Thoracic aorta (tissue), 2 donors: ENCODE measurements at places on chromosomes 12 and 14. TPM values are rescaled to one million over a fixed set of nuclear protein-coding genes. Genes with fewer than 3 reads are reported as not detected.

EML1 gene
- total RNA-seq, result 55.1 TPM

ALX1 gene
- total RNA-seq, result not detected

FZD10 gene
- total RNA-seq, result 0.68 TPM

CLEC4A gene
- 5.1 TPM for total RNA-seq

HRK gene
- total RNA-seq, result not detected

RPL10L gene
- not detected for total RNA-seq

POLE2 gene
- 0.27 TPM for total RNA-seq

PLEKHH1 gene
- total RNA-seq, result 3.8 TPM

VDR gene
- 6.8 TPM for total RNA-seq

AMN gene
- not detected for total RNA-seq

SGPP1 gene
- 24.6 TPM for total RNA-seq

SARNP gene
- 49.2 TPM for total RNA-seq

C12orf50 gene
- total RNA-seq, result not detected

KLRC3 gene
- total RNA-seq, result 0.68 TPM

BHLHE41 gene
- 7.5 TPM for total RNA-seq

- H3K27me3 ChIP-seq, result no peaks in the 10 kb centered on the region
- peak within 1 kb of the TSS; percentile 92 for H3K27ac ChIP-seq
- peak; percentile 11 for DNase-seq
- H3K4me3 ChIP-seq, result peak within 1 kb of the TSS; percentile 99
- no peaks in the 10 kb centered on the region for H3K4me1 ChIP-seq
Measured at GRCh38 chr12:79690638-79691510, at the start of gene PAWR. Gene PAWR, minus strand, starts transcription at chr12:79690964. Its CDS starts 720 bp downstream, at chr12:79690244.

DNA sequence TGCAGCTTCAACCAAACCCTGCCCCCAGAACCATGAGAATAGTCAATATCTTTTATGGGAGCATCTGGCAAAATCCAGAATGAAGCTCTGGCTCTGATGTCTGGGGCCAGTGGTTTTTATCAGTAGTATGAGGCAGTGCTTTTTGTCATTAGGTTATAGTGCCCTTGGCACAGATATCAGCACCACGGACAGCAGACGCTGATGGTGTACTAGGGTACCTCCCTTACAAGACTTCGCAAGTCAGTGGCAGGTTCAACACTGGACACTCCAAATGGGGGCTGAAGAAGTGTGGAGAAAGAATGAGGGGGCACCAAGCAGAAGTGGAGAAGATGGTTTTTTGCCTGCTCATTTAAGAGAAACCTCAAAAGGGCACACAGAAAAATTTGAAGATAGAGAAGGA, 68.2 kb upstream of the E2F7 start:
- H3K4me3 ChIP-seq, result no peak overlapping the region
- DNase-seq, result no peak
- H3K4me1 ChIP-seq, result no peaks in the 10 kb centered on the region
- H3K27me3 ChIP-seq, result no peaks in the 10 kb centered on the region
- no peaks in the 10 kb centered on the region for H3K36me3 ChIP-seq

GRCh38 chr12:3238196-3238595, 161.0 kb downstream of the TSPAN9 start:
- peaks cover 27% of the 10 kb centered on the region for H3K4me1 ChIP-seq
- no peak overlapping the region for H3K27ac ChIP-seq
- DNase-seq, result no peak
- H3K36me3 ChIP-seq, result no peaks in the 10 kb centered on the region
- H3K4me3 ChIP-seq, result no peak overlapping the region

GRCh38 chr12:100959481-100959880, 164.9 kb downstream of the ANO4 start:
- no peak for DNase-seq
- H3K27ac ChIP-seq, result no peak overlapping the region
- peaks cover 27% of the 10 kb centered on the region for H3K4me1 ChIP-seq
- no peaks in the 10 kb centered on the region for H3K27me3 ChIP-seq
- no peaks in the 10 kb centered on the region for H3K36me3 ChIP-seq
- H3K4me3 ChIP-seq, result no peak overlapping the region

GRCh38 chr12:75984577-75985182, 46.9 kb downstream of the PHLDA1 start:
- peaks cover 25% of the 10 kb centered on the region for H3K4me1 ChIP-seq
- H3K27me3 ChIP-seq, result no peaks in the 10 kb centered on the region
- no peak overlapping the region for H3K27ac ChIP-seq
- no peaks in the 10 kb centered on the region for H3K36me3 ChIP-seq
- no peak for DNase-seq

- H3K27ac ChIP-seq, result no peak overlapping the region
- H3K27me3 ChIP-seq, result no peaks in the 10 kb centered on the region
- no peaks in the 10 kb centered on the region for H3K36me3 ChIP-seq
Measured at GRCh38 chr12:108097160-108097911, 31.8 kb upstream of the WSCD2 start.

DNA sequence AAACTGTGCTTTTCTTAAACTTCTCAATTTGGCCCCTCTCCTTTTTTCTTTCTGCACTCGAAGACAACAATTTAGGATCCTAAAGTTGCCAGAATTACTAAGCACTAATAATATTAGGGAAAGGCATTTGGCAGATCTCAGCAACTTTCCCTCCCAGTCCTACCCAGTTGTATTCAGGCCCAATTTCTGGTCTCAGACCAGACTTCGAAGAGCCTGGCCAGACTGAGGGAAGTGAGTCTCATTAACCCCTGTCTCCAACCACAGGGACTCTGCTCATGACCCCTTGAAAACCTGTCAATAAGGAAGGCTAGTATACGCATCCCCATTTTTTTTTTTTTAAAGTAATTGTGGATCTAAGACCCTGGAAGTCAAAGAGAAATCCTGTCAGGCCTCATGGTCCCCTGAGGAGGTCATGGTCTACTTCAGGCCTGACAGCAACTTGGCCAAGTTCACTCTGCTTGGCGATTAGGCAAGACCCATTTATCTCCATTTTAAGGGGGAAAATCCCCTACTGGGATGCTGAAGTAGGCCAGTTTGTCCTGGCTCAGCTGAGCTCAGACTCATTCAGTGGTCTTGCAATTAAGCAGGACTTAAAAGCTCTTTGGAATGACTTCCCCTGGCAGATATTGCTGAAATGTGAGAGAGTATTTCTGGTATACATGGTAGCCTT, 521.0 kb downstream of the FUT8 start:
- H3K4me3 ChIP-seq, result no peak overlapping the region
- H3K27me3 ChIP-seq, result no peaks in the 10 kb centered on the region
- no peak overlapping the region for H3K27ac ChIP-seq

DNA sequence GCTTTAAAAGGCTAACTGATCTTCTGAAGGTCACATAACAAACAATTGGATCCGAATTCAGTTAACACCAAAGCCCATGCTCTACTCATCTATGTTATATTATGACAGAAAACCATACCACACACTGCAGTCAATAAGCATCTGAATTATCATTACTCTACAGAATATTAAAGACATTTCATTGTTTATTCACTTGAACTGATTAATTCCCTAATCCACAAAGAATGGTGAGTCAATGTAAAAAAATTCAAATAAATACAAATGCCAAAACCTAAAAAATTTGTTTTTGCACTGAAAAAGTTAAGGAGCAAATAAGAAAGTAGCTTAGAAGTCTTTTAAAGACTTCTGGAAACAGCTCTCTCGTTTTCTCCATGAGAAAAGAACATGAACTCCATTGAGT, 13.7 kb downstream of the NID2 start:
- DNase-seq, result no peak
- H3K27ac ChIP-seq, result no peak overlapping the region
- H3K27me3 ChIP-seq, result no peaks in the 10 kb centered on the region
- H3K36me3 ChIP-seq, result no peaks in the 10 kb centered on the region
- H3K4me1 ChIP-seq, result peaks cover 60% of the 10 kb centered on the region

DNA sequence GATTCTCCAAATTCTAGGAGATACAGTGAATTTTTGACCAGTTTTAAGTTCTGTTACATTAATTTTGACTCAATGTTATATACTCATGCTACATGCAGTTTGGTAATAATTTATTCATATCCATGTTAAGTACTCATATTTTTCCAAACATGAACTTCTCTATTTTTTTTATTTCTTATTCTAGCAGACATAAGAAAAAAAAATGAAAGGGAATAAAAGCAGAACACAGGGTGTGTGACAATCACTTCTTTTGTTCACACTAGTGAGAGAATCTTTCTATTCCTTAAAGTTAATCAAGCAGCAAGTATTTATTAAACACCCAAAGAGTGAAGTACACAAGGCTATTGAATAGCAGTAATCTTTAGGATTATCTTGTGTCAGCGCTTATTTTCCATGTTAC, 171.1 kb upstream of the ATP2B1 start:
- no peaks in the 10 kb centered on the region for H3K4me1 ChIP-seq
- no peak overlapping the region for H3K27ac ChIP-seq
- H3K27me3 ChIP-seq, result no peaks in the 10 kb centered on the region
- no peak for DNase-seq

DNA sequence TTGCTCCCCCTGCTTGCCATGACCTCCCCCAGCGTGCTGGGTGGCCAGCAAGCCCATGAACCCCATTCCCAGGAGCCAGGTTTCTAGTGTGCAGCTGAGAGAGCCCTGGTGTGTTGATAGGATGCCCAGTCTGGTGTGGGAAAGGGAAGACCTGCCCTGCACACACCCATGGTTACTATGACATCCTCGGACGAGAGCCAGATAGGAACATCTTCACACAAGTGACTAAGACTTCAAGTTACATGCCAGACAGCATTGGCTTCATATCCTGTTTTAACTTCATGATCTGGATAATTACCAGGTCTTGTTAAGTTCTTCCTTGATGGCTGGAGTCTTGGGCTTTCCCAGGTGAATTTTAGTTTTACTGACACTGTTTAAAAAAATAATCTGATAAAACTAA, 196.6 kb upstream of the EGLN3 start:
- no peak overlapping the region for H3K27ac ChIP-seq
- no peak overlapping the region for H3K4me3 ChIP-seq
- no peaks in the 10 kb centered on the region for H3K4me1 ChIP-seq

- H3K27me3 ChIP-seq, result no peaks in the 10 kb centered on the region
- peaks cover 11% of the 10 kb centered on the region for H3K4me1 ChIP-seq
- H3K27ac ChIP-seq, result no peak overlapping the region
- no peaks in the 10 kb centered on the region for H3K36me3 ChIP-seq
Measured at GRCh38 chr14:100256339-100256895, 17.5 kb downstream of the YY1 start.

GRCh38 chr14:79663453-79663852, 547.9 kb downstream of the DIO2 start:
- no peak overlapping the region for H3K27ac ChIP-seq
- no peaks in the 10 kb centered on the region for H3K27me3 ChIP-seq
- no peaks in the 10 kb centered on the region for H3K36me3 ChIP-seq
- no peak for DNase-seq
- H3K4me3 ChIP-seq, result no peak overlapping the region

- no peaks in the 10 kb centered on the region for H3K36me3 ChIP-seq
- H3K4me1 ChIP-seq, result no peaks in the 10 kb centered on the region
- no peak for DNase-seq
- H3K27me3 ChIP-seq, result no peaks in the 10 kb centered on the region
Measured at GRCh38 chr12:115871714-115872113, 405.8 kb downstream of the MED13L start.

- no peak for DNase-seq
- H3K27me3 ChIP-seq, result no peaks in the 10 kb centered on the region
- no peak overlapping the region for H3K4me3 ChIP-seq
- H3K36me3 ChIP-seq, result no peaks in the 10 kb centered on the region
Measured at GRCh38 chr14:27015065-27015464, 417.2 kb upstream of the NOVA1 start.

DNA sequence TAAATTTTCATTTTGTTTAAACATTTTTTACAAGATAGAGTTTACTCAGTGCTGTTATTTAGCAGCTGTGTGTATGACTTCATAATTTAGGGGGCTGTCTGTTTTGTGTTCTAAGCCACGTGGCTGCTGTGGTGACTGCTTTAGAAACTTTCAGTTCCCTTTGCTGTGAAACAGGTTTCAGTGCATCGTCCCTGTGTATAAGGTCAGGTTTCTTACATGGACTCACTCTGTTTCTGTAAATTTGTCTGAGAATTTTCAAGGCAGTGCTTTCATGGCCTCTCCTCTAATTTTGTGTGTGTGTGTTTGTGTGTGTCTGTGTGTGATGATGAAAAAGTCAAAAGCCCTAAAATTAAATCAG, 32.4 kb downstream of the BICD1 start:
- H3K27me3 ChIP-seq, result no peaks in the 10 kb centered on the region
- DNase-seq, result no peak
- peak overlapping the region; percentile 62 for H3K4me3 ChIP-seq
- H3K36me3 ChIP-seq, result no peaks in the 10 kb centered on the region

DNA sequence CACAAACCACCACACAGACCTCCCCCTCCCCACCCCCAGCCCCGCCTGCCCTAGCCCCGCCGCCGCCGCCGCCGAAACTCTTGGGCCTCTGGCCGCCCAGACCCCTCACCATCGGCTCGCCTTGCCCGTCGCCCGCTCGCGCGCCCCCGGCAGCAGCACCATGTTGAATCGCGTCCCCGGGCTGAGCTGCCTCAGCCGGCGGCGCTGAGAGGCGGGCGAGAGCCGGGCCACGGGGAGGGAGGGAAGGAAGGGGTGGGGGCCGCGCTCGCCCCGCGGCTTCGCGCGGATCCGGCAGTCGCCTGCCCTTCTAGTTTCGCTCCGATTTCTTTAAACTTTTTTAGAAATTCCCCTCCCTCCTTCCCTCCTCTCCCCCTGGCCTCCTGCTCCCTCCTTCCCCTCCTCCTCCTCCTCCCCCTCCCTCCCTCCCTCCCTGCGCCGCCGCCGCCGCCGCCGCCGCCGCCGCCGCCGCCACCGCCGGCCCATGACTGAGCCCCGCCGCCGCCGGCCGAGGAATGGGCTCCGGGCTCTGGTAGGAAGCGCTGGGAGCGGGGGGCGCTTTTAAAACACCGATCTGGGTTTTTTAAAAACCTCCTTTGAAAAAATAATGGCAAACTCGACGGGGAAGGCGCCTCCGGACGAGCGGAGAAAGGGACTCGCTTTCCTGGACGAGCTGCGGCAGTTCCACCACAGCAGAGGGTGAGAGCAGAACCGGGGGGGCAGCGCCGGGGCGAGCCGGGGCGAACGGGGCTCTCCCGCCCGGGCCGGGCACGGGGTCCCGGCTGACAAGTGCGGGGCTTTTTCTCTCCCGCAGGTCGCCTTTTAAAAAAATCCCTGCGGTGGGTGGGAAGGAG, at the start of gene ARID2:
ARID2 (plus strand) TSS at position 474 of the 851 bp plus-strand sequence; CDS start at position 605, 131 bp downstream.
- no peaks in the 10 kb centered on the region for H3K27me3 ChIP-seq
- H3K27ac ChIP-seq, result peak within 1 kb of the TSS; percentile 98
- no peak for DNase-seq
- peaks cover 41% of the 10 kb centered on the region for H3K4me1 ChIP-seq

DNA sequence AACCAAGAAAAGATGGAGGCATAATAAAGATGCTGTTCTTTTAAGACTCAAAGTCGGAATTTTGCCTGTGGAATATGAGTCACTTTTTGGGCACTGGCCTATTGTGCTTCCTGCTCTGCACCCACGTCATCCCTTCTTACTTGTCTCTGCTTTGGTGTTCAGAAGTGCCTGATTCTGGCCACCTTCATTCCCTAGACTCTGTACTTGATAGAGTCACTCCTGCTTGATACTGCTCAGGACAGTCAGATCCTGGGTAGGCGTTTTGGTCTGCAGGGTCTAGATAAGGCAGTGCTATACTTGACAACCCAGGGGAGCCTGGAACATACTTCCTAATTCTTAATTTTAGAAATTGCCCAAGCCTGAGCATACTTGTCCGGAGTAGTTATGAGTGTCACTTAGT, 1.9 kb downstream of the LRRK2 start:
- peak overlapping the region; percentile 91 for H3K27ac ChIP-seq
- H3K36me3 ChIP-seq, result no peaks in the 10 kb centered on the region
- DNase-seq, result peak; percentile 36
